ENCODE measurements at places on chromosomes 5 and 9.

DNA sequence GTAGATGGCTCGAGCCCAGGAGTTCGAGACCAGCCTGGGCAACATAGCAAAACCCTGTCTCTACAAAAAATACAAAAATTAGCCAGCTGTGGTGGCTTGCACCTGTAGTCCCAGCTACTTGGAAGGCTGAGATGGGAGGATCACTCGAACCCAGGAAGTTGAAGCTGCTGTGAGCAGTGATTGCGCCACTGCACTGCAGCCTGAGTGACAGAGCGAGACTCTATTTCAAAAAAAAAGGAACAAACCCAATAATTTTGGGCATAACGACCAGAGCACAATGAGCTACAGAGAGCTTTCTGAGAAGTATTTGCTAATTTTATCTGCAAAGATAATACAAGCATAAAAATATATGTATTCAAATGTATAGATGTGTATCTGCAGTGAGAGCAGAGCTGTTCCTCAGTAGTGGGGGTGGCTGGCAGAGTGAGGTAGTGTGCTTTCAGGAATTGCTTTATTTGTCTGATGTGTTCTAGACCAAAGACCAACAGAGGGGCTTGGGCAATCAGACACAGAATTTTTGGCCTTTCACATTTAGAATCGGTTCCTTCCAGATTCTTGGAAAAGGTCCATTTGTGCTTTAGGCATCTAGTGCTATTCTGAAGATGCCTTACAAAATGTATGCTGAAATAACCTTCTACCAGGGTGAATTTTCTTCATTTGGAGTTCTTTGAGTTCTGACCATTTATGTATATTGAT, 5.2 kb downstream of the DOCK8 start:
- no peak for DNase-seq

DNA sequence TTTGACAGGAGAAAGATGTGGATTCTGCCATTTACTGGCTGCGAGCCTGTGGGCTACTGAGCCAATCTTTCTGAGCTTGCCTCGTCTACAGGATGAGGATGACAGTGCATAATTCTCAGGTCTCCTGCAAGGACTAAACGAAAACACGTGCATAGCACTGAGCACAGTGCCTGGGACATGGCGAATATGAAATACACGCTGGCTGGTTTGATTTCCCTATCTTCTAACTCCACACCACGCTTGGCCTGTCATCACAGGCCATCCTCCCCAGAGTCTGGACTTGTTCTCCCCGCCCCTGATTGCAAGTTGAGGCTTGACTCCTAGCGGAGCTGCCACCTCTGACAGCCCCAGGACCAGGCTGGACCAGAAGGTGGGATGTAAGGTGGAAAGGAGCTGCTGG, 37.9 kb downstream of the ARPC5L start:
- DNase-seq = no peak

DNA sequence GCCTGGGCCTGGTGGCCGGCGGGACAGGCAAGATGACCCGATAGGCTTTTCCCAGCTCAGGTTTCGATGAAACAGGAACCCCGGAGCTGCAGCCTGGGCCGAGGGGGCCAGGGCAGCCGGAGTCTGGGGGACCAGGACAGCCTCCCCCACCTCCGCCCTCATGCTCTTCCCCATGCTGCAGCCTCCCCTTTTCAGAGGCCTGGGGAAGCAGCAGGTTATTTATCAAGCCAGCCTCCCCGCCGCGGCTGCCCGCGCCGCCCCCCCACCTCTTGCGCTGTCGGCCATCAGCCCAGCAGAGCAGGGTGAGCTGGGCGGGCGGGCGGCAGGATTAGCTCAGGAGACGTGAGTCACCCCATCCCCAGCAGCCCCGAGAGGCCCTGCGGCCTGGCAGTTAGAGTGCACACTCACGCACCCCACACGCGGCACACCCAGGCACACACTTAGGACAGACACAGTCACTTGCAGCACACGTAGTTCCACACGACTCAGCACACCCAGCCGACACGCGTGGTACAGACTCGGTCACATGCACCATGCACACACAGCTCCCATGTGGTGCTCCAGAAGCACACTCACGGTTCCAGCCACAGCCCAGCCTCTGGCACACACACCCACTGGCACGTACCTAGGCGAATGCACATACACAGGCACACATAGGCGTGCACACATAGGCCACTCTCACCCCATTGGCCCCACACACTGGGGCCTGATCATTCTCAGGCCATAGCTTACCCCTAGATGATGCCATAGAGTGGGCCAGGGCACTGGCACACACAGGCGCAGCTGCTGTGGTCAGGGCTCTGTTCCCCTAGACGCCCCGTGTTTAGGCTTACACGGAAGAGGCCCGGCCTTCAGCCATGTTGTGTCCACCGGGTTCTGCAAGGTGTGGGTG, 13.0 kb downstream of the CXXC5 start:
- DNase-seq = peak; percentile 75

GRCh38 chr5:128870923-128871322, 94.4 kb upstream of the SLC27A6 start:
- DNase-seq = no peak

DNA sequence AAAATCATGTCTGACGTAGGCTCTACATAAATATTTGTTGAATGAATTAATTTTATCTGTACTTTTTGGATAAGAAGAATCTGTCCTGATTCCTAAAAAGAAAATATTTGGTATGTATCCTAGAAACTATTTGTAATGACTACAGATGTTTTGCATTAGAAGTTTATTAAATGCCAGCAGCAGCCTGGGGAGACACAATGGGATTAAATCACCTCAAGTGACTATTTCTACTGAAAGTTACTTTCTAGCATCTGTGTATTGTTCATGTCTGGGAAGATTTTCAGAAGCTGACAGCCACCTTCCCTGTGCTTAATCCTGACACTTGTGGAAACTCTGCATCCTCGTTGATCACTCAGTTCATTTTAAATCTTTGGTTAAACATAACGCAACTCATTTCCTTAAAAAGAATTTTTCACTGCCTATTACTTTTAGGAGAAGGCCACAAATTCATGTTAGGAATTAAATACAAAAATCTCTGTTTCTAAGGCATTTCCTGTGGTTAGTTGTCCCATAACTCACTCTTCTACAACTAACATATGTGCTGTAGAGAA, 209.3 kb upstream of the PPP1R2B start:
- DNase-seq = no peak

DNA sequence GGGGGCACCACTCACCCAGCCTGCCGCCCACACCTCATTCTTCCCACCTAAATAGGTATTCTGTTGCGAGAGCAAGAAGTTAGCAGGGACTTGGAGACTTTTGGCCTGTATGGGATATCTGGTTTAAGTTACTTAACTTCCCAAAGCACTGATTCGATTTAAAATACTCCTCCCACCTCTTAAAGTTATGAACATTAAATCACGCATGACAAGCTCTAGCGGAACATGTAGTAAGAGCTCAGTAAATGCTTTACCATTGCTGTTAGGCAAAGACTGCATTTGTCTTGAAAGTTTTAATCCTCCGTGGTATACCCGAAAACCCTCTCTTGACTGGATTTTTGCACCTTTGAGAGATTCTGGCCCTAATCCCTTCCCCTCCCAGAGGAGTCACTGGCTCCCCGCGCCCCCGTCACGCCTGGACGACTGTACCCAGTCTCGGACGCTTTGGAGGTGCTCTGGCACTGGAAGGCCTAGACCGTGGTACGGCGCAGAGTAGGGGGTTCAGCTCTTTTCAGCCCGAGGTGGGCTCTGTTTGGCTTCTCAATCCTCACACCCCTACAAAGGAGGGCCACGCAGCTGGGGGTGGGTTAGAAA, 4.4 kb downstream of the GDNF start:
- no peak for DNase-seq

DNA sequence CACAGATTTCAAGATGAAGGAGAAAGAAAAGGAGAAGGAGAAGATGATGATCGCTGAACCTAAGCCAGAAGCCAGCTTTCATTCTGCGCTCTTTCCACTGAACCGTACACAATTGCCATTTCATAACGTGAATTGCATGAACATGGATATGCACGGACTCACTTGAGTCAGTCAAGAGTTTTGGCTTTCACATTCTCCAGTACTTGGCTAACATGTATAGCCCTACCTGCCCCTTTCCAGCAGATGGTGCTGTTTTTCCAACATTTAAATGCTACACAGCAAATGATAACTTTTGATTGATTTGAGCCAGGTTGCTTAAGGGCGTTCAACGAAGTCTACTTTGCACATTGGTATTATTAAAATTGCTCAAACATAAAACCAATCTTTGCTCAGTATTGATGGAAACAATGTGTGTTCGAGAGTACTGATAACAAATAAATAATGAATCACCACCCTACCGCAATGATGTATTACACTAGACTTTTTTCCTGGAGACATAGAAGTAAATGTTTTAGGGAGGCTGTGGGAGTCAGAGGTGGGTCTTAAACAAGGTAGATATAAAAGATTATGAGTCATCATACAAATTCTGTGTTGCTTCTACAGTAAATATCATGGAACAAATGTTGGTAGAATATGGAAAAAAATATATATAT, 196.4 kb downstream of the TRPM3 start:
- no peak for DNase-seq

- no peak for DNase-seq
Observed at GRCh38 chr5:65020492-65020891, 251.8 kb downstream of the CWC27 start.

DNA sequence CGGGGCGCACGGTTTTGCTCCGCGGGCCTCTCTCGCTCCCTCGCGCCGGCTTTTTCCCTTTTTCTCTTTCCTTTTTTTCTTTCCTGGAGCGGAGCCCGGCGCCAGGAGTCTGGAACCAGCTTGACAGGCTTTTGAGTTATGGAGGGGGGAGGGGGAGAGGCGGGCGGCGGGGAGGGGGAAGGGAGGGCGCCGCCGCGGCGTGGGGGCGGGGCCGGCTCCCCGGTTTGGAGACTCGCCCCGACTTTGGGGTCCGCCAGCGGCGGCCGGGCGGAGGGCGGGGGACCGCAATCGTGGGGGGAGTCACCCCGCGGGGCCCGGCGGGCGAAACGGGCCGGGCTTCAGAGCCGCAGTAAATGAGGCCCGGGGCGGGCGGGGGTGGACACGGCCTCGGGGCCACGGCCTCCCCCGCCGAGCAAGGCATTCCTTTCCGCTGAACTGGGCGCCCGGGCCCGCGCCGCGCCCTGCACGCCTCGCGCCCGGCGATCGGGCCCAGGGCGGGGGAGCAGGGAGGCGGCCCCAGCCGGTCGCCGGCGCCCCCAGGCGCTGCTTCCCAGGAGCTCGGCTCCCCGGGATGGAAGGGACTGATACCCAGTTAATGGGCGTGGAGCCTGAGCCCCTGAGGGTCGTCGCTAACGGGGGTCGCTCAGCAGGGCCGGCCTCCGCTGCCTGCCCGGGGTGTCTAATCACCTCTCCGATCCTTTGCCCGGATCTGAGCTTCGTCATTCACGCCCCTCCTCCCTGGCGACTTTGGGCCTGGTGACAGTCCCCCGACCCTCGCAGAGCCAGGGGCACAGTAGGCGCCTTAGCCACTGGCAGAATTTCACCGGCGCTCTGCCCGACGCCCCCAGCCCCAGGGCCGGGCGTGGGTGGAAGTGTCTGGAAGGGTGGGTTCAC, 138.1 kb downstream of the C9orf50 start:
- no peak for DNase-seq

- DNase-seq = no peak
Observed at GRCh38 chr5:56527174-56527573, 288.2 kb upstream of the MAP3K1 start.

Data from CD4-positive, alpha-beta T cell treated with Interferon gamma for 1 hour (primary cell).